Activated T-helper 17 cell treated with anti-CD3 and anti-CD28 coated beads, Interleukin-2, amount 50 U/mL, for 72 hours (primary cell): ENCODE measurements at places on chromosomes 13 and 19.
A peak's percentile ranks its signal among the peaks of the same experiment; 100 is the strongest.

- no peak overlapping the region for H3K27ac ChIP-seq
- peaks cover 5% of the 10 kb centered on the region for H3K36me3 ChIP-seq
- H3K4me3 ChIP-seq, result no peak overlapping the region
- H3K4me1 ChIP-seq, result no peaks in the 10 kb centered on the region
- no peaks in the 10 kb centered on the region for H3K27me3 ChIP-seq
- no peak for ATAC-seq
Measured at GRCh38 chr13:113823771-113824170, 40.1 kb downstream of the GAS6 start.

- no peak overlapping the region for H3K27ac ChIP-seq
- ATAC-seq, result no peak
- no peaks in the 10 kb centered on the region for H3K36me3 ChIP-seq
- peaks cover 27% of the 10 kb centered on the region for H3K4me1 ChIP-seq
- H3K4me3 ChIP-seq, result no peak overlapping the region
- H3K27me3 ChIP-seq, result peaks cover 12% of the 10 kb centered on the region
Measured at GRCh38 chr19:48401287-48401686, 7.8 kb downstream of the GRIN2D start.

GRCh38 chr13:113410472-113411201 is 42.7 kb downstream of the ADPRHL1 start:
- H3K4me3 ChIP-seq, result no peak overlapping the region
- H3K27me3 ChIP-seq, result no peaks in the 10 kb centered on the region
- H3K4me1 ChIP-seq, result no peaks in the 10 kb centered on the region
- ATAC-seq, result peak; percentile 40

DNA sequence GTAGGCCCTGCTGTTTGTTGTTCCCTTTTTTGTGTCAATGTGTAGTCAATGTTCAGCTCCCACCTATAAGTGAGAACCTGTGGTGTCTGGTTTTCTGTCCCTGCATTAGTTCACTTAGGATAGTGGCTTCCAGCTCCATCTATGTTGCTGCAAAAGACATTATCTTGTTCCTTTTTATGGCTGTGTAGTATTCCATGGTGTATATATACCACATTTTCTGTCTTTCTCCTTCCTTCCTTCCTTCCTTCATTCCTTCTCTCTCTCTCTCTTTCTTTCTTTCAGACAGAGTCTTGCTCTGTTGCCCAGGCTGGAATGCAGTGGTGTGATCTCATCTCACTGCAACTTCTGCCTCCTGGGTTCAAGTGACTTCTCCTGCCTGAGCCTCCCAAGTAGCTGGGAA is 21.0 kb downstream of the CYP2A6 start:
- no peak overlapping the region for H3K4me3 ChIP-seq
- no peak overlapping the region for H3K27ac ChIP-seq
- H3K4me1 ChIP-seq, result peaks cover 14% of the 10 kb centered on the region
- ATAC-seq, result no peak
- no peaks in the 10 kb centered on the region for H3K36me3 ChIP-seq

DNA sequence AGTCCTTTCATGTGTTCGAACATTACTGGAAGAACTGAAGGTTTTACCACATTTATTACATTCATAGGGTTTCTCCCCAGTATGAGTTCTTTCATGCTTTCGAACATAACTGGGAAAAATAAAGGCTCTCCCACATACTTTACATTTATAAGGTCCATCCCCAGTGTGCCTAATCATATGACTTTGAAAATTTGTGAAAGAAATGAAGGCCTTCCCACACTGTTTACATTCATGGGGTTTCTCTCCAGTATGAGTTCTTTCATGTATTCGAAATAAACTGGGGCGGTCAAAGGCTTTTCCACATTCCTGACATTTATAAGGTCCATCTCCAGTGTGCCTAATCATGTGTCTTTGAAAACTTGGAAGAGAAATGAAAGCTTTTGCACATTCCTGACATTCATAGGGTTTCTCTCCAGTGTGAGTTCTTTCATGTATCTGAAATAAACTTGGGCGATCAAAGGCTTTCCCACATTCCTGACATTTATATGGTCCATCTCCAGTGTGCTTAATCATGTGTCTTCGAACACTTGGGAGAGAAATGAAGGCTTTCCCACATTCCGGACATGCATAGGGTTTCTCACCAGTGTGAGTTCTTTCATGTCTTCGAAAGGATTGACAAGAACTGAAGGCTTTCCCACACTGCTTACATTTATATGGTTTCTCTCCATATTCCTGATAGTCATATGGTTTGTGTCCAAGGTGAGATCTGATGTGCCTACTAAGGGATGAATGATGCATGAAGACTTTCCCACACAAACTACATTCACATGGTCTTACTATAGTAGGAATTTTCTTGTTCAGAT is 24.0 kb downstream of the ZNF564 start:
- H3K27ac ChIP-seq, result no peak overlapping the region
- H3K36me3 ChIP-seq, result peaks cover 84% of the 10 kb centered on the region
- H3K27me3 ChIP-seq, result no peaks in the 10 kb centered on the region

DNA sequence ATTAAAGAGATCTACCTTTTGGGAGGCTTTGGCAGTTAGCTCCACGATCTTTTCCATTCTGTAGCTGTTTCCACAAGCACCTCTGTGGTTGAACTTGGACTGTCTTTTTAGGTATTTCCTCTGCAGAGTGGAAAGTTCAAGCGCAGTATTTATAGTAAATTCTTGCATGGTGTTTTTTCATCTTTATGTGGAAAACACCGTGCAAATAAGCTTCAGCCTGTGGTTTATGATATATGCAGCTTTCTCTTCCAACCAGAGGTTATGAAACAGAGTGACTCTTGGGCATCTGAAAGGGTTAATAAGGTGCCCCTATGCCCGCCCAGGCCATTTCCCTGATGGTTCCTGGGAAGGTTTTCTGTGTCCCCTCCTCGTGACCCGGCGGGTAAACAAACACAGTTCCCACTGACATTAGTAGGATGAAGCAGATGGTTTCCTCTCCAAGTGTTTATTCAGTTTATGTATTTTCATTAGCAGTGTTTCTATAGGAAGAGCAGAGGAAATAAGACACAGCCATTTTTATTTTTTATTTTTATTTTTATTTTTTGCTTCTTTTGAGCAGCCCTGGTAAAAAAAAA is 39.7 kb upstream of the RNF113B start:
- ATAC-seq, result no peak
- H3K4me3 ChIP-seq, result no peak overlapping the region
- no peaks in the 10 kb centered on the region for H3K4me1 ChIP-seq
- H3K27me3 ChIP-seq, result peaks cover 16% of the 10 kb centered on the region
- no peak overlapping the region for H3K27ac ChIP-seq
- no peaks in the 10 kb centered on the region for H3K36me3 ChIP-seq

DNA sequence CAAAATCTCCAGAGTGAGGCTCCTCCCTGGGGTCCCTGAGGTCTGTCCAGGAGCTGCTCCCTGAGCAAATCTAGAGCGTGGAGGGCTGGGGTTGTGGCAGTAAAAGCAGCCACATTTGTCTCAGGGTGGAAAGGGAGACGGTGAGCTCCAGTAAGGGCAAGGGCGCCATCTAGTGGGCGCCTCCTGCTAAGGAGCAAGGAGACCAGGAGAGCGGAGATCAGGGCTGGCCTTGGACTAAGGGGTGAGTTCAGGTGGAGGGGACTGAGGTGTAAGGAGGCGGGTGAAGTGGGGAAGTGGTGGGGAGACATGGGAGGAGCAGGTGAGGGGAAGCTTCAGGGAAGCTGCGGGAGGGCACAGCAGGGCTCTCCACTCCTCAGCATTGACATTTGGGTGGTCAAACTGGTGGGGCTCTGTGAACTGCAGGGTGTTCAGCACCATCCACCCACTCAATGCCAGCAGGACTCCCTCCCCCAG is 5.3 kb upstream of the CEACAM21 start:
- H3K27ac ChIP-seq, result peak overlapping the region; percentile 82
- peaks cover 11% of the 10 kb centered on the region for H3K4me1 ChIP-seq
- no peaks in the 10 kb centered on the region for H3K27me3 ChIP-seq
- no peak overlapping the region for H3K4me3 ChIP-seq
- H3K36me3 ChIP-seq, result peaks cover 50% of the 10 kb centered on the region

DNA sequence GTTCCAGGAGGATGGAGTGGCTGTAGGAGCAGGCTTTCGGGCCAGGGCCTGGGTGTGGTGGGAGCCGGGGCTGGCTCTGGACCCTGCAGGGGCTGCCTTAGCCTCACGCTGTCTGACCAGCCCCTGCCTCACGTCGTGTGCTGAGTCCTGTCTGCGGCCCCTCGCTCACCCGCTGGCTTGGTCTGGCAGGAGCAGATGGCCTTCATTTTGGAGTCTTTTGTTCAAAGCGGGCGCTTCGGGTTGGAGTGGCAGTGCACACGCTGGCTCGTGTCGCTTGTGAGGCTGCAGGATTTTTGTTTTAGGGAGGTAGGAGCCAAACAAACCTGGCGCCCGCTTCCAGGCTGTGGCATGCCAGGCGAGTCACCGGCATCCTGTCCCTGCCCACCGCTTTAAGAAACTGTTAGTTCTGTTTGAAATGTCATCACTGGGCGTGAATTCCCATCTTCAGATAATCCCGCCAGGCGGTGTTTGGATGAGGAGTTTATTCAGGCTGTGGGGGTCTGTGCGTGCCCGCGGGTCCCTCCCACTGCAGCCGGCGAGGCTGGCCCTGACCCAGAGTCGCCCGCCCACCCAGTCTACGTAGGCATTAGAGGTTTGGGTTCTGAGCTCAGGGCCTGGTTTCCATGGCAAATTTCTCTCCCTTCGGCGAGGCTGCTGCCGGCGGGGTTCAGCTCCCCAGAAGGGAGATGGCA is 89.8 kb downstream of the KDM4B start:
- no peaks in the 10 kb centered on the region for H3K4me1 ChIP-seq
- H3K36me3 ChIP-seq, result peaks cover 49% of the 10 kb centered on the region
- no peak overlapping the region for H3K4me3 ChIP-seq
- no peak overlapping the region for H3K27ac ChIP-seq

DNA sequence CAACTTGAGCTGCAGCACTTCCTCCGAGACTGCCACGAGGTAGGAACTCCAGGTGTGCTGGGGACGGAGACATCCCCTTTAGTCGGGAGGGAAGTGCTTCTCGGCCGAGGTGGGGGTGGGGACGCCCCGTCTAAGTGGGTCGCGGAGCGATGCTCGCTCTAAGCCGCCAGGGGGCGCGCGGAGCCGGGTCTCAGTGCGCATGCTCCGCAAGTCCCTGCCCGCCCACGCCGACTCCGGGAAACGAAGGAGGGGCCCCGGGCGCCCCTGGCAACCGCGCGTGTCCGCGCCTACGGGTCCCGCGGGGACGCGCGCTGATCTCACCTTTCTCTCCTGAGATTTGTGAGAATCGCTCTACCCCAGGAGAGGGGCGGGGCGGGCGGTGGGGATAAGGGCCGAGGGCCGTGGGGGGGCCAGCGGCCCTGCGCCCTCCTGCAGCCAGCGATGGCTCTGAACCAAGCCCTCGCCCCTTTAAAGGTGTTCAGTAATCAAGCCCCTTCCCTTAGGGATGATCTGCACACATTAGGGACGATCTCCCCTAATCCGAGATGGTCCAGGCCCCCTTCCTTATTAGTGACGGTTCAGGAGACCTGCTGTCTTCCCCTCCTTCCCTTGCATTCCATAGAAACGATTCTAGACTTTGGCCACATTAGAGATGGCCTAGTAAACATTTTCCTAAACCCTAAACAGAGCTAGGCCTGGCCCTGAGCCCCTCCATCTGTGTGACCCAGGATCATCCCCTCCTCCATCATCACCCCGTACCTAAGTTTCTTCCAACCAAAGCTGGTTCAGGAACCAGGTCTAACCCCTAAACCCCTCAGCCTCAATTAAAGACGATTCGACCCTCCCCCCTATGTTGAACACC is 47.3 kb upstream of the SHKBP1 start:
- no peak overlapping the region for H3K27ac ChIP-seq
- H3K4me1 ChIP-seq, result peaks cover 22% of the 10 kb centered on the region
- H3K4me3 ChIP-seq, result peak overlapping the region; percentile 70
- ATAC-seq, result peak; percentile 85
- peaks cover 19% of the 10 kb centered on the region for H3K27me3 ChIP-seq
- H3K36me3 ChIP-seq, result no peaks in the 10 kb centered on the region

GRCh38 chr13:24503379-24503696 is 9.2 kb downstream of the PARP4 start:
- H3K27ac ChIP-seq, result no peak overlapping the region
- no peak for ATAC-seq
- no peak overlapping the region for H3K4me3 ChIP-seq
- no peaks in the 10 kb centered on the region for H3K27me3 ChIP-seq

DNA sequence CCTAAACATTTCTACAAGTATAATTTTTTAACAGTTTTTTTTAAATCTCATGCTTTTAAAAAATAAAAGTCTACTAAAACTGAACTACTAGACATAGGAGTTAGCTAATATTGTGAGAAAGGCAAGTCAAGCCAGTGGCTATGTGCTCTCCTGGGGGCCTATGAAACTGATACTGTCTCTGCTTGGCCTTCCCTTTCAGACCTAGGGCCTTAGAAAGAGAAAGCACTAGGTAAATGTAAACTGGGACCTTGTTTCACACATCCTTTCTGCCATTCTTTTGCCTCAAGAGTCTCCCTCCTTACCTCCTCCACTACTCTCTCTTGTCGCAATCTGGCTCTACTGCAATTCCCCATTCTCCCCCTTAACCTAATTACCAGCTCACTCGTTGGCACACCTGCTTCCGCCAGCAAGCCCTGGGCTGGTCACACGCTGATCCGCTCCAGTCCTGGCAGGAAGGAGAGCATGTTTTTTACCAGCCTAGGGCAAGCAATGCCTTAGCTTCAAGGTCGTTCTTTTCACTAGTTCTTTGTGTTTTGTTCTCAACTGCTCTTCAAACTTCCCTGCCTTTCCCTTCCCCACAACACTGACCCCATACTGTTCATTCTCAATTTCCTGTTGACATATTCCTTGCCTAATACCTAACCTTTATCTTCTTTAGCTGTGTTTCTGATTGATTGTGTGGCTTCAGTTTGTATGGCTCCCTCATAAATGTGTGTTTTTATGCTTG is 23.1 kb downstream of the TBC1D4 start:
- peaks cover 21% of the 10 kb centered on the region for H3K27me3 ChIP-seq
- no peaks in the 10 kb centered on the region for H3K4me1 ChIP-seq

DNA sequence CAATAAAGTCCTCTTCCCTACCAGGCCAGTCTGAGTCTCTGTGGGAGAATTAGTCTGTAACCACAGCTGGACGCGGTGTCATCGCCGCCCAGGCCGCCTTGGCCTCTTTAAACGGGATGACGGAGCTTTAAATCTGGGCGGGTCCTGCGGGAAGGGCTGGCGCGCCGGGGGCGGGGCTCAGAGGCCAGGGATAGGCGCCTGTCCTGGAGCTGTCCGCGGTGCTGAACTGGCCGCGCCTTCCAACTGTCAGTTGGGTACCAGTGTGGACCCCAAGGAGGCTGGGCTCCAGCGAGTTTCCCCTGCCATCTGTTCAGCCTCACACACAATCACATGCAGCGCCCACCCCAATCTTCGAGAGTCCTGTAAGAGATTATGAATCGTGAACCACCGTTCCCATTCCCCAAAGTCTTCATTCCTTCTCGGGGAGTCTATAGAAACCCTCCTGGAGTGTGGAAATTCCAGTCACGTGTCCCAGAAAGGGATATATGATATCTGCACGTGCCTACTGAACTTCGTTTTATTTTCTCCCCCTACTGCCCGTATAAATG is 11.5 kb downstream of the APLP1 start:
- H3K27me3 ChIP-seq, result peaks cover 14% of the 10 kb centered on the region
- no peak overlapping the region for H3K27ac ChIP-seq
- peaks cover 6% of the 10 kb centered on the region for H3K4me1 ChIP-seq
- H3K4me3 ChIP-seq, result no peak overlapping the region
- ATAC-seq, result peak; percentile 86
